ENCODE measurements at places on chromosomes 7 and 10.

- DNase-seq, result no peak
These were observed 9.6 kb upstream of the PTTG1IP2 start for GRCh38 chr7:90459888-90460287.

GRCh38 chr7:132403465-132404110 lies 172.7 kb downstream of the PLXNA4 start:
- DNase-seq, result no peak

GRCh38 chr7:151993977-151994676 lies 31.3 kb upstream of the GALNT11 start:
- no peak for DNase-seq

GRCh38 chr10:128712661-128713400 lies 586.6 kb upstream of the MKI67 start:
- DNase-seq, result no peak

DNA sequence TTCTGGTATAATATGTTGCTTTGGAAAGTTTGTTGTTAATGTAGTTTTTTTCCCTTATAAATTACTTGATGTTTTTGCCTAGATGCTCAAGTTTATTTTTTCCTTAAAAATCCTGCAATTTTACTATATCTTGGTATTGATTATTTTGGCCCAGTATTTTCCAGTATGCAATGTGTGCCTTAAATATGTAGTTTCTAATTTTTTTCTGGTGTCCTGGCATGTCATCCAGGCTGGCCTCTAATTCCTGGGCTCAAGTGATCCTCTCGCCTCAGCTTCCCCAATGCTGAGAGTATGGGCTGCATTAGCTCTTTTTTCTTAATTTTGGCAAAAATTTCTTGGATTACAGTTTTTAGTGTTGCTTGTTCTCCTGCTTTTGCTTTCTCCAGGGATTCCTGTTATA lies 57.6 kb downstream of the BMPR1A start:
- DNase-seq, result no peak

DNA sequence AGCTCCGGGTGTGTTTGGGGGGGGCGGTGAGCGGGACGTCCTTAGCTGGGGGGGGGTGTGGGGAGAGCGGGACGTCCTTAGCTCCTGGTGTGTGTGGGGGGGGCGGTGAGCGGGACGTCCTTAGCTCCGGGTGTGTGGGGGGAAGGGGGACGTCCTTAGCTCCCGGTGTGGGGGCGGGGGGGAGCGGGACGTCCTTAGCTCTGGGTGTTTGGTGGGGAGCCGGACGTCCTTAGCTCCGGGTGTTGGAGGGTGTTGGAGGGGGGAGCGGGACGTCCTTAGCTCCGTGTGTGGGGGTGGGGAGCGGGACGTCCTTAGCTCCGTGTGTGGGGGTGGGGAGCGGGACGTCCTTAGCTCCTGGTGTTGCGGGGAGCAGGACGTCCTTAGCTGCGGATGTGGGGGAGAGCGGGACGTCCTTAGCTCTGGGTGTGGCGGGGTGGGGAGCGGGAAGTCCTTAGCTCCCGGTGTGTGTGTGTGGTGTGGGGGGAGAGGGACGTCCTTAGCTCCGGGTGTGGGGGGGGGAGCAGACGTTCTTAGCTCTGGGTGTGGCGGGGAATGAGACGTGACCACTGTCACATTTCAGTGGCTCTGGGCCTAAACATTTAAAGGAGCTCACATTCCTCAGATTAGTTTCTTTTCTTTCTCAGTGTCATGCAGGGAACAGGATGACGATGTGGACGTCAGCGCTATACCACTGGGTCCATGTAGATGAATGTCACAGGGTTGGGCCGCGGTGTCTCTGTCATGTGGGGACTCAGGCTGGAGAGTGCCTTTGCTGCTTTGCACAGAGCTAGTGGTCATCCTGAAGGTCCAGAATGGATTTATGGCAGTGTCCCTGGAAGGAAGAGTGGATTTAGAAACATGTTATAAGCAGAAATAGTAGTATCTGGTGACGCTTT lies 7.5 kb downstream of the DYNC2I1 start:
- DNase-seq, result peak; percentile 52

DNA sequence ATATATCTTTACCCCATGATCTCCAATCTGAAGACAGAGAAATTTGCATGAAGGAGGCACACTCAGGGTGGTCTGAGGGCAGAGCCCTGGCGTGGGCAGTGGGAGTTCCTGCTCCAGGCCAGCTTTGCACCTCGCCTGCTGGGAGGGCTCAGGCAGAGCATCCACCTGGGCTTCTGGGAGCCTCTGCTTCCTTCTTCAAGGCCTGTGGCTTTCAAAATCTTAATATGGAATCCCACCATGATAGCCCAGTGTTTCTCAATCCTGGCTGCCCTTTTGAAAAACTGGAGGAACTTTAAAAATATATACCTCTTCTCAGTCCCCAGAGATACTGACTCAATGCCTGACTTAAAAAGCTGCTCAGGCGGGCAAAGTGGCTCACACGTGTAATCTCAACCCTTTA lies 36.7 kb upstream of the PSAP start:
- DNase-seq, result no peak

- DNase-seq, result no peak
These were observed 942.2 kb downstream of the REEP3 start for GRCh38 chr10:64463406-64463805.

- no peak for DNase-seq
These were observed 117.4 kb downstream of the VIPR2 start for GRCh38 chr7:159027056-159027788.

DNA sequence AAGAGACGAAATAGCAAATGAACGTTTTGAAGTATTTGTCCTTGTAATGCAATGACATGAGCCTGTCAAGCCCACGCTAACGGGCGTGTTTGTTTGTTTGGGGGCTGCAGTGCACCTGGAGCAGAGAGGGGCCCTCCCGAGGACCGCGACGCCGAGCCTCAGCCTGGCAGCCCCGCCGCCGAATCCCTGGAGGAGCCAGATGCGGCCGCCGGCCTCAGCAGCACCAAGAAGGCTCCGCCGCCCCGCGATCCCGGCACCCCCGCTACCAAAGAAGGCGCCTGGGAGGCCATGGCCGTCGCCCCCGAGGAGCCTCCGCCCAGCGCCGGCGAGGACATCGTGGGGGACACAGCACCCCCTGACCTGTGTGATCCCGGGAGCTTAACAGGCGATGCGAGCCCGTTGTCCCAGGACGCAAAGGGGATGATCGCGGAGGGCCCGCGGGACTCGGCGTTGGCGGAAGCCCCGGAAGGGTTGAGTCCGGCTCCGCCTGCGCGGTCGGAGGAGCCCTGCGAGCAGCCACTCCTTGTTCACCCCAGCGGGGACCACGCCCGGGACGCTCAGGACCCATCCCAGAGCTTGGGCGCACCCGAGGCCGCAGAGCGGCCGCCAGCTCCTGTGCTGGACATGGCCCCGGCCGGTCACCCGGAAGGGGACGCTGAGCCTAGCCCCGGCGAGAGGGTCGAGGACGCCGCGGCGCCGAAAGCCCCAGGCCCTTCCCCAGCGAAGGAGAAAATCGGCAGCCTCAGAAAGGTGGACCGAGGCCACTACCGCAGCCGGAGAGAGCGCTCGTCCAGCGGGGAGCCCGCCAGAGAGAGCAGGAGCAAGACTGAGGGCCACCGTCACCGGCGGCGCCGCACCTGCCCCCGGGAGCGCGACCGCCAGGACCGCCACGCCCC lies 118.5 kb downstream of the CYTH3 start:
- DNase-seq, result no peak

- no peak for DNase-seq
These were observed 86.4 kb downstream of the CDK6 start for GRCh38 chr7:92749832-92750446.

DNA sequence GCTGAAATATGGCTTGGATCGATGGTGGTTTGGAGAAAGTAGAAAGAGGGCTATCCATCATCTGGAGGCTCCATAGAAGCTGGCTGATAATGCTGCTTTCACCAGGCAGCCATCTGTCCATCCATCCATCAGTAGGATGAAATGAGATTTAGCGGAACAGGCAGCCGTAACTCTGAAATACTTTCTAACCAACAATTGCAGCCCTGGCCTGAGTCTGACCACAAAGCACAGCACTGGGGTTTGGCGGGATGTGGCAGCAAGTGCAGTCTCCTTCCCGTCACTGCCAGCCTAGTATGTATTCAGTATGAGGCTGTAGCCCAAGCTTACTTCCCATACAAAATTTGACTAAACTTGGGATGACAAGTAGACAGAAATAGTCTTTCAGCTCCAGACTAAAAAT lies 38.0 kb downstream of the R3HCC1L start:
- no peak for DNase-seq

DNA sequence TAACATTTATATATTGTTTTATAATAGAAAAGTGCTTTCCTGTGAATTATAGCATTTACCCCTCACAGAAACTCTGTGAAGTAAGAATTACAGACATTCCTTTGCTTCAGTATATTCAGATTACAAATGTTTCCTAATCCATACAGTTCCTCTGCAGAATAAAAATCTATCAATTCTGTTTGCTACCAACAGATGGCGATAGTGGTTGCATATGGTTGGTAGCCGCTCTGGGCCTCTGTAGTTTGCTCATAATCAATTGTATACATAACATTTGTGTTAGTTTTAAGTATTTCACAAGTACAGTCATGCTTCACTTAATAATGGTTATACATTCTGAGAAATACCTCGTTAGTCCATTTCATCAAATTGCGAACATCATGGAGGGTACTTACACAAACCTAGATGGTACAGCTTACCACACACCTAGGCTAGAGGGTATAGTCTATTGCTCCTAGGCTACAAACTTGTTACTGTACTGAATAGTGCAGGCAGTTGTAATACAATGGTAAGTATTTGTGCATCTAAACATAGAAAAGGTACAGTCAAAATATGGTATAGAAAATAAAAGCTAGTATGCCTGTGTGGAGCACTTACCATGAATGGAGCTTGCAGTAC lies 94.4 kb upstream of the STEAP4 start:
- no peak for DNase-seq

GRCh38 chr10:1255118-1255517 lies 198.9 kb downstream of the WDR37 start:
- no peak for DNase-seq

GRCh38 chr7:12965767-12966166 lies 278.3 kb downstream of the ARL4A start:
- DNase-seq, result no peak

GRCh38 chr7:47349401-47349800 lies 232.5 kb downstream of the TNS3 start:
- no peak for DNase-seq

GRCh38 chr7:93663561-93664299 lies 89.2 kb upstream of the CALCR start:
- DNase-seq, result no peak

GRCh38 chr7:47670729-47671128 lies 88.8 kb upstream of the TNS3 start:
- DNase-seq, result peak; percentile 53

- DNase-seq, result no peak
These were observed 219.5 kb upstream of the CSTF2T start for GRCh38 chr10:51918884-51919325.

GRCh38 chr7:27697861-27698430 lies 35.3 kb upstream of the HIBADH start:
- DNase-seq, result peak; percentile 5

DNA sequence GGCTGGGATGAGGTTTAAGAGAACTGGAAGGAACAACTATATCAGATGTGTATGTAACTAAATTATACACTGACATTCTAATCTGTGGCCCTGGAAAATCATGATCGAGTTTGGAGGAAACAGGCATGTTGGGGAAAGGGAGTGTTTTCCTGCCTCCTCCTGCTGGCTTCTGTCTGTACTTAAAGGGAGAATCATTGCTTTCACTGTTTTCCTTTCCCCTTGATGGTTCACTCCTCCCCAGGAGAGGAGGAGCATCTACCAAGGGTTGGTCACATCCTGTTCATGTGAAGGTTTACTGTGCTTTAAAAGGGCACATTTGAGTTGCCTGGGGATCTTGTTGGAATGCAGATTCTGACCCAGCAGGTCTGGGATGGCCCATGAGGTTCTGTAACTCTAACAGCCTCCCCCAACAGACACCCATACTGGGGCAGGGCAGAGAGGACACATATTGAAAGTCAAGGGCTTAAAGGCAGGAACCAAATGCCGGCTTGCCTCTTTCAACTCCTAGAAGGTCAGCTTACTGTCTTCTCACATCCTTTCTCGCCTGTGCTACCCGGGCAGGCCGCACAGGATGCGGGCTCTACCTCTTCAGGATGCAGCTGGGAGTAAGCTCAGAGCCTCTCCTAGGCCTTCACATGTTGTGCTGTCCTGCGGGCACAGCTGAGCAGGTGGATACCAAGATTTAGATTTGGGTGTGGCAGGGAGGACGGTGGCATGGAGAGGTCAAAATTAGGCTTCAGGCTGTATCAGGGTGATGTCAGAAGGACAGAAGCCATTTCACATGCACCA lies 694.8 kb downstream of the KCNMA1 start:
- DNase-seq, result no peak

- DNase-seq, result no peak
These were observed 9.3 kb downstream of the ADAP1 start for GRCh38 chr7:945147-945555.

DNA sequence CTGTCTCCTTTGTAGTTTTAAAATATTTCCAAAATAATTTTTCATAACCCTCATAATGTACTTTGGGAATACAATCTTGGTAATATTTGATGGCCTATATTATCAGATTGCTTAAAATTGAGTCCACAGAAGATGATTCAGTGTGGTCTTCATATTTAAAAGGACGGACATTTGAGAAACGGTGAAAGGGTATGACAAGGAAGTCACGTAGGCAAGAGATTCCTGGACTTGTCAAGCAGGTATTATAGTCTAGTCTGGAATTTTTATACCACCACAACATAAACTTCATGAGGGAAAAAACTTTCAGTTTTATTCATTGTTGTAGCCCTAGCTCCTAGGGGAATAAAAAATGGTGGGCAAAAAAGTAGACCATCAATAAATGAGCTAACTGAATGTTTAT lies 82.3 kb downstream of the KMT2E start:
- DNase-seq, result no peak

- peak; percentile 60 for DNase-seq
These were observed 26.5 kb upstream of the NUB1 start for GRCh38 chr7:151315038-151315655.

GRCh38 chr10:69866688-69867461 lies 65.2 kb downstream of the COL13A1 start:
- DNase-seq, result no peak

DNA sequence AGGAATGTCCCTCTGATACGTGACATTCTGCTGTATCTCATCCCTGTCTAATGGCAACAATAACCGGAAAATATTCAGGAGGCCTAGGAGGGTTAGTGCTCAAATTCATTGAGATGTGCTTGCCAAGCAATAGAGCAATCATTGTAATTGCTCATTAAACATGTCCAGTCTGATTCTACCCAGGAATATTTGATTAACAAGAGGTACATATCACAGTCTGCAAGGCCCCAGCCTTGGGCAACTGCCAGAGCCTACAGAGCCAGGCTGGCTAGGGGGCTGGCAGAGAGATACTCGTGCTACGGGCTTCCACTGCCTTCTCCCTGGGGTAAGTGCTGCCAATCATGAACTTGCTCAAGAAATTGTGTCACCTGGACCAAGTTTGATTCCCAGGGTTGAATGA lies 99.1 kb downstream of the ALOX5 start:
- no peak for DNase-seq

GRCh38 chr10:14774797-14775196 lies at the start of gene FAM107B:
Gene FAM107B, minus strand, starts transcription at chr10:14774897. Its CDS starts 234 bp downstream, at chr10:14774663.
- no peak for DNase-seq

GRCh38 chr10:30241422-30242110 lies 107.5 kb downstream of the MTPAP start:
- DNase-seq, result no peak
